ENCODE measurements at places on chromosomes 1 and 21. TPM values are rescaled to one million over a fixed set of nuclear protein-coding genes. Genes with fewer than 3 reads are reported as not detected.

The SLAMF9 gene
- not detected for total RNA-seq

- no peaks in the 10 kb centered on the region for H3K4me1 ChIP-seq
- H3K4me3 ChIP-seq: no peak overlapping the region
- peaks cover 17% of the 10 kb centered on the region for H3K27me3 ChIP-seq
Measured at GRCh38 chr1:35683012-35683411, 35.7 kb downstream of the C1orf216 start.

- H3K4me3 ChIP-seq: no peak overlapping the region
- H3K4me1 ChIP-seq: no peaks in the 10 kb centered on the region
- H3K27me3 ChIP-seq: no peaks in the 10 kb centered on the region
Measured at GRCh38 chr1:228356897-228357680, 49.5 kb downstream of the TRIM11 start.

GRCh38 chr1:151708891-151709290 is 7.7 kb downstream of the CELF3 start:
- no peak for DNase-seq
- H3K4me1 ChIP-seq: no peaks in the 10 kb centered on the region
- H3K36me3 ChIP-seq: no peaks in the 10 kb centered on the region
- no peaks in the 10 kb centered on the region for H3K27me3 ChIP-seq
- no peak overlapping the region for H3K4me3 ChIP-seq

GRCh38 chr1:8094481-8095241 is 68.6 kb upstream of the ERRFI1 start:
- no peaks in the 10 kb centered on the region for H3K36me3 ChIP-seq
- peak; percentile 87 for DNase-seq
- no peak overlapping the region for H3K27ac ChIP-seq
- H3K27me3 ChIP-seq: no peaks in the 10 kb centered on the region

Measured in GM23248 (cell line).